ENCODE measurements at places on chromosomes 4 and X. TPM values are rescaled to one million over a fixed set of nuclear protein-coding genes. Genes with fewer than 3 reads are reported as not detected.

- H3K4me1 ChIP-seq: peaks cover 13% of the 10 kb centered on the region
- DNase-seq: no peak
- H3K27me3 ChIP-seq: peaks cover 100% of the 10 kb centered on the region
- H3K36me3 ChIP-seq: no peaks in the 10 kb centered on the region
Measured at GRCh38 chr4:110614976-110615352, 7.9 kb downstream of the PITX2 start.

GRCh38 chr4:18077808-18078207 is 56.3 kb upstream of the LCORL start:
- no peaks in the 10 kb centered on the region for H3K27me3 ChIP-seq
- no peak overlapping the region for H3K4me3 ChIP-seq
- no peak overlapping the region for H3K27ac ChIP-seq
- DNase-seq: no peak

- H3K4me3 ChIP-seq: no peak overlapping the region
- no peaks in the 10 kb centered on the region for H3K27me3 ChIP-seq
- H3K36me3 ChIP-seq: no peaks in the 10 kb centered on the region
- no peak overlapping the region for H3K27ac ChIP-seq
Measured at GRCh38 chr4:36966756-36967460, 277.6 kb upstream of the NWD2 start.

GAGE1 gene
- total RNA-seq: not detected

- H3K27me3 ChIP-seq: no peaks in the 10 kb centered on the region
- no peaks in the 10 kb centered on the region for H3K36me3 ChIP-seq
Measured at GRCh38 chrX:108090491-108091263, 665 bp downstream of the PSMD10 start.

GRCh38 chr4:153365003-153365402 is 20.5 kb downstream of the MND1 start:
- no peak overlapping the region for H3K4me3 ChIP-seq
- no peaks in the 10 kb centered on the region for H3K36me3 ChIP-seq

- no peak overlapping the region for H3K4me3 ChIP-seq
- H3K4me1 ChIP-seq: peaks cover 36% of the 10 kb centered on the region
- H3K36me3 ChIP-seq: no peaks in the 10 kb centered on the region
- no peaks in the 10 kb centered on the region for H3K27me3 ChIP-seq
- DNase-seq: peak; percentile 51
- H3K27ac ChIP-seq: peak overlapping the region; percentile 73
Measured at GRCh38 chr4:76589872-76590797, 155.1 kb downstream of the SHROOM3 start.

PPP1R2C gene
- not detected for total RNA-seq

TAF7L gene
- not detected for total RNA-seq

DNA sequence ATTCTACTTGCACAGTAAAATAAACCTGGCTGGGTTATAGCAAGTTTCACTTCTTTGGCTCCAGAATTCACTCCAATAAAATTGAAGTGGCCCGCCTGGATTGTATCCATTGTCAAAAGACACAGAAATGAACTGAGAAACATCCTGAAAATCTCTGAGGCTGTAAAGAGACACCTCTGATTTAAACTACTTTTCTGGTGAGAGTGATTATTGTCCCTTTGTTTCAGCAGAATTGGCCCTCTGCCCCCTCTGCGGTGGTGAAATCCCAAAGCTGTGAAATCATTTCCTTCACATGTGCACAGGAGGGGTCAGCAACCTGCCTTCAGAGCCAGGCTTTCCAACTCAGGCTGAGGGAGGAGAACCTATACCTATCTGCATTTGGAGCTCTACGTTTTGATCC is 23.0 kb downstream of the GAB3 start:
- peak overlapping the region; percentile 71 for H3K27ac ChIP-seq
- no peaks in the 10 kb centered on the region for H3K27me3 ChIP-seq
- H3K36me3 ChIP-seq: no peaks in the 10 kb centered on the region
- H3K4me1 ChIP-seq: peaks cover 3% of the 10 kb centered on the region

NUDT10 gene
- not detected for total RNA-seq

DNA sequence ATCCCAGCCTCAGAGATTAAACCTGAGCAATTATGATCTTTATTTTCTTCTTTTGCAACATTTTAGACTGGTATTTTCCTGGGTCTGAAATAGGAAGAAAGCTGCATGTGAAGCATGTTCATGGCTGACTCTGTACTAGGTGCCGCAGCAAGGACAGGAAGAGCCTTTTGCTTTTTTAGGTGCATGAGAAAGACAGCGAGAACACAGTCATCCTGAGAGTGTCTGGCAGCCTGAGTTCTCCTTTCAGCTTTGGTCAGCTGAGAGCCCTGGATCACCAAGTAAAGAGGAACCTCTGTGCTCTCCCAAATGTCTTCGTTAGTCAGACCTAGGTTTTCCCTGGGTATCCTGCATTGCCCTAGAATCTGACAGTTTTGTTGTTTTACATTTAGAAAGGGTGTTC is 29.8 kb downstream of the FAM149A start:
- no peak overlapping the region for H3K27ac ChIP-seq
- no peaks in the 10 kb centered on the region for H3K4me1 ChIP-seq
- no peak overlapping the region for H3K4me3 ChIP-seq
- H3K36me3 ChIP-seq: no peaks in the 10 kb centered on the region
- no peaks in the 10 kb centered on the region for H3K27me3 ChIP-seq
- DNase-seq: peak; percentile 20

FAT4 gene
- 15.9 TPM for total RNA-seq

DNA sequence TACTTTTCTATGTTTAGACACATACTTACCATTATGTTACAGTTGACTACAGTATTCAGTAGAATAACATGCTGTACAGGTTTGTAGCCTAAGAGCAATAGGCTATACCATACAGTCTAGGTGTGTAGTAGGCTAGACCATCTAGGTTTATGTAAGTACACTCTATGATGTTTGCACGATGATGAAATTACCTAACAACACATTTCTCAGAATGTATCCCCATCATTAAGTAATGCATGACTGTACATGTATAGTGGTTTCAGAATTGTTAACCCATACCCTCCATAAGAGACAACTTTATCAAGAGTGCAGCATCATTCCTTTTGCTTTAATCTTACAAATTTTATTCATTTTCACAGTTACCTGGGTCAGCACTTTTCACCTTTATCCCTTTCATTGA is 126.8 kb downstream of the CLCN5 start:
- no peaks in the 10 kb centered on the region for H3K27me3 ChIP-seq
- no peak overlapping the region for H3K27ac ChIP-seq
- H3K4me3 ChIP-seq: no peak overlapping the region
- DNase-seq: no peak
- H3K36me3 ChIP-seq: no peaks in the 10 kb centered on the region
- H3K4me1 ChIP-seq: no peaks in the 10 kb centered on the region

DNA sequence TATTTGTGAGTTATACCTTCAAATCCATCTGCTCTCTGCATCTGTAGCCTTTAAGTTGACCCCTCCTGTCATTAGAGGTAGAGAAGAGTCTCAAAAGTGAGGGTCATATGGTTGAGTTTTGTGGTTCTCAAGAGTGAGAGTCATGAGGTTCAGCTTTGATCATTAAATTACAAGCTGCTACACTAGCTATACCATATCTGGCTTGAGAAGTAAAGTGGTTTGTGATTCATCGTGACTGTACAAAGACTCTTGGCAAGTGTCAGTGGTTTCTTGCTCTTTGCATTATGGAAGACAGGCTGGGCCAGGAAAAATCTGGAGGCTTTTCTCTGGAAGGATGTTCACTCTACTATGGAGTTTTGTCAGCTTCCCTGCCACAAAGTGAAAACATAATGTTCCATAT is 170.6 kb downstream of the ZC4H2 start:
- no peak overlapping the region for H3K27ac ChIP-seq
- no peaks in the 10 kb centered on the region for H3K27me3 ChIP-seq
- H3K4me1 ChIP-seq: no peaks in the 10 kb centered on the region

- no peaks in the 10 kb centered on the region for H3K36me3 ChIP-seq
- no peak overlapping the region for H3K4me3 ChIP-seq
- H3K27ac ChIP-seq: no peak overlapping the region
- H3K27me3 ChIP-seq: no peaks in the 10 kb centered on the region
Measured at GRCh38 chrX:134926864-134927263, 63.9 kb upstream of the SMIM10 start.

All from transverse colon (tissue), 4 donors.